NCI-H1694 treated with DMSO at 0.1 percent for 48 hours (cell line): ENCODE measurements at places on chromosomes 16 and 17.

DNA sequence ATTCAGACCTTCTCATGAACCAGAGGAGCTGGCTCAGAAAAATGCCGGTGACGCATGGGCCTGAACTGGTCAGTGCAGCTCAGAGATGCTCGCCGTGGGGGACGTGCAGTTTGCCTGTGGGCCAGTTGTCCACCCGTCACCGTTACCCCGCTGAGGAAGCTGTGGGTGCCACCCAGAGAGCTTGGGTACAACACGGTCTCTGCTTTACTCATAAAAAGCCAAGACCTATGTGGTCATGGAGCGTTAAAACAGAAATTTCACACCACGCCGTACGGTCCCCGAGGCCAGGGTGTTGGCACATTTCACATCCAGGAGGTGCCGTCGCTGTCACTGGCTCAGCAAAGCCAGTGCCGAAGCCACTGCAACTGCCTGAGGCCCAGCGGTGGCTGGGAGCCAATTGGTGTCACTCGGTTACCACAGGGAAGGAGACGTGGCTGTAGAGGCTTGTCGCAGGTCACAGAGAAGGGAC, 120.9 kb downstream of the METRNL start:
- DNase-seq, result no peak

GRCh38 chr17:64128787-64129514, 993 bp downstream of the ERN1 start:
- no peak for DNase-seq

DNA sequence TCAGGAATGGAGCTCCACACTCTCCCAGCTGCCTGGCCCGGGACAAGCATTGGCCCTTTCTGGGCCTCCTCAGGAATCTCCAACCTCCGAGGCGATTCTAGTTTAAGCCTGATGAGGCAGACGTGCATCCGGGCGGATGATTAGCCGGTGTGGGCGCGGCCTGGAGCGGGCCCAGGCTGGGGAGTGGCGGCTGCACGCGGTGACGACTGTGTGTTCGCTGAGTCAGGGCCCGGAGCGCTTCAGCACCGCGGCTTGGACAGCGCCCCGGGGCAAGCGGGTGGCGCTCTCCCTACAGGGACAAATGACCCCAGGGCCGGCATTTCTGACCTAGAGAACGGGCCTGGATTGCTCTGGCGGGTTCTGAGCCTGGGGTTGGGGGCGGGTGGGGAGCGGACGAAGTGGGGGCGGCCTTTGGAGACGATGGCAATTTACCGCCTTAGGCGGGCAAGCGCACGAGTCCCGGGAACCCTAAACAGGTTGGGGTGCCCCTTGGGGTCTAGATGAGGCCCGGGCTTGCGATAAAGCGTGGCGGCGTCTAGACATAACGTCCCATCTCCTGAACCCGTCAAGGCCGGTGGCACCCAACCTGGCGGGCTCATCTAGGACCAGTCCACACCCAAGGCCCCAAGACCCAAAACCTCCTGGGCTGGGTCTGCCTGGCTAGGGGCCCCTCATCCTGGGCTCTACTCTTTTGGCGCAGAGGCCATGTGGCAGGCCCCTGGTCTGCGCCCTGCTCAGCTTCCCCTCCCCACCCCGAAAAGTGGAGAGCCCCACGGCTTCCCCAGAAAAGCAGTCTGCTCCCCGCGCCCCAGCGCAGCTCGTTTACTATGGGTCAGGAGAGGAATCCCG, 22.3 kb upstream of the ZNHIT3 start:
- DNase-seq, result no peak

- no peak for DNase-seq
These were observed 105.0 kb downstream of the ZNF778 start for GRCh38 chr16:89322321-89323119.
